GOT3 (cell line): ENCODE measurements at places on chromosomes 6 and 20.

DNA sequence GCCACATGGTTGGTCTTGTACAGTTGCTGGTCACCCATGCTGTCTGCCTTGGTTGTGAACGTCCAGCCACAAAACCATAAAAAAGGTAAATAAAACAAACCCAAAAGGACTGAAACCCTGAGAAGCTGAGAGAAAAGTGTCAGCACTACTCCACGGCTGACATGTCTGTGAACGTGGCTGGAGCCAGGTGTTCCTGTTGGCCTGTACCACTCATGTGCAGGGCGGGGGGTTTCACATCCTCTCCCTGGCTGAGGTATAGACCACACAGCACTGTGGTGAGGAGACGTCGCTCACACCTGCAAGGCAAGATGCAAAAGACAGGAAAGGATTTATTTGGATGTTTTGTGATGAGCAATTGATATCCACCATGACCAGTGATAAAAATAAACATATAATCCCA is 51.9 kb upstream of the MRPS10 start:
- DNase-seq = no peak

GRCh38 chr6:65531533-65531932 is 175.5 kb downstream of the EYS start:
- DNase-seq = no peak

GRCh38 chr6:36756786-36757185 is 59.2 kb downstream of the RAB44 start:
- no peak for DNase-seq

GRCh38 chr20:52193133-52193532 is 1.6 kb upstream of the ZFP64 start:
- no peak for DNase-seq

GRCh38 chr6:132964101-132964867 is 149.9 kb downstream of the RPS12 start:
- DNase-seq = no peak

- DNase-seq = no peak
These were observed 26.4 kb downstream of the ZMYND8 start for GRCh38 chr20:47330071-47330470.

- DNase-seq = no peak
These were observed 372.2 kb downstream of the NRN1 start for GRCh38 chr6:5634525-5634924.

DNA sequence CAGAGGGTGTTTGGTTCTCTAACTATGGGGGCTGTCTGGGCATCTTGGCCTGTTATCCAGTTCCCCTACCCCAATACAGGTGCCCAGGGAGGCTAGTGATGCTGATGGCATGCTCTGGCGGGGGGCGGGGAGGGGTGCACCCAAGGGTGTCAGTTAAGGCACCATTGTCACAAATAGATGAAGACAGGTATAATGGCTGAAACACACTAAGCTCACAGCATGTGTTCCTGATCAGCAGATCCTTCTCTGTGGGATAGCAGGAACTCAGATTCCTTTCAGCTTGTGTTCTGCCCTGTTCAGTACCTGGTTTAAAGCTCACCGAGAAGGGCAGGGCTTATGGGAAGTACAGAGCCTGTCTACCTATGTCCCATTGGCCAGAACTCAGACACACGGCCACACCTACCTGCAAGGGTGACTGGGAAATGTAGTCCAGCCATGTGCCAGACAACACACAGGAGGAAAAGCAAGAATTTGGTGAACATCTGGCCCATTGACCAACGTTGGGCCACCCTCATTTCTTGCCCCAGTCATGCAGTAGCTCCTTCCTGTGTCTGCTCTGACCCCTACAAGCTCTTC is 3.4 kb upstream of the RSPO4 start:
- no peak for DNase-seq

GRCh38 chr20:63176034-63176426 is 39.9 kb downstream of the YTHDF1 start:
- DNase-seq = no peak

GRCh38 chr20:21395666-21396598 is 1.4 kb downstream of the NKX2-4 start:
- no peak for DNase-seq

DNA sequence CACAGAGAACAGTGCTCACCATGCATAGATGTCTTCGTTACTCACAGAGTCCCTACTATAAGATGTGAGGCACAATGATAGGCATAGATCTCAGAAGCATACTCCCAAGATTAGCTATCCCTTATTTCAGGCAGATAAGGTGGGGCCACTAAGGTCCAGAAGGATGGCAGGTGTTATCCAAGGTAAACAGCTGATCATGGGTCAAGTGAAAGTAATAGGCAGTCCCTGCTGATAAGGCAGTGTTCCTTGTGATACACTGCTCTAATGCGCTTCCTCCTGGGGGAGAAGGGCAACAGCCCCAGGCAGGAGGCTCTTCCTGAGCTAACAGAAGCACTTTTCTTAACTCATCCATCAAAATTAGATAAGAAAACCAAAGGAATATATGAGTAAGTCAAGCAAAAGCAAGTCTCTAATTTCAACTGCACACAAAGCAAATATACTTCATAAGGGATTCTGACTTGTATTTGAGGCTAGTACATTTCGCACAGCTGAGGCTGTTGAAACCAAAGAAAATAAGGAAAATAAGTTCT is 42.2 kb downstream of the METTL24 start:
- no peak for DNase-seq

DNA sequence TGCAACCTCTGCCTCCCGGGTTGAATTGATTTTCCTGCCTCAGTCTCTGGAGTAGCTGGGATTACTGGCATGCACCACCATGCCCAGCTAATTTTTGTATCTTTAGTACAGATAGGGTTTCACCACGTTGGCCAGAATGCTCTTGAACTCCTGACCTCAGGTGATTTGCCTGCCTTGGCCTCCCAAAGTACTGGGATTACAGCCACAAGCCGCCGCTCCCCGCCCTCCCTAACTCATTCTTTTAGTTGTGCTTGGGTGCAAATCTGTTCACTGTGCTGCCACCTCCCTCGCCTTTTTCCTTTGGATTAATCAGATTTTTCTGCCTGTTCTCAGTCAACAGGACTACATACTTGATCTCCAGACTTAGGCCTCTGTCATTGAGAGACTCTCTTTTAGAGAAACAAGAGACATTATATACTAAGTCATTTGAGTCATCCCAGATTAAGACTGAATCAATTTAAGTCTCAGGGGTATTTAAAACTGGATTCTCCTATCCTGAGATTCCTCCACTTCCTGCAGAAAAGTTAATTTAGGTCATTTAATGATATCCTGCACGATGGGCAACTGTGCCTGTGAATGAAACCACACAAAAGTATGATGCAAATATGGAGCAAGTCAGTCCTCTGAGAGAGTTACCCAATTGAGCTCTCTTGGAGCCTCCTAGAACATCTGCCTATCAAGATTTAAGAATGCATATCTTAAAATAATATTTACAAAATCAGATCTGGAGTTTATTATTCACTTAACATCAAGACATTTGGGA is 136.1 kb upstream of the THEMIS start:
- DNase-seq = no peak

GRCh38 chr6:14596410-14596809 is 478.8 kb downstream of the CD83 start:
- no peak for DNase-seq

- DNase-seq = no peak
These were observed 114.7 kb upstream of the BACH2 start for GRCh38 chr6:90411292-90411781.

- DNase-seq = no peak
These were observed 98.9 kb downstream of the IRF4 start for GRCh38 chr6:490251-491037.

DNA sequence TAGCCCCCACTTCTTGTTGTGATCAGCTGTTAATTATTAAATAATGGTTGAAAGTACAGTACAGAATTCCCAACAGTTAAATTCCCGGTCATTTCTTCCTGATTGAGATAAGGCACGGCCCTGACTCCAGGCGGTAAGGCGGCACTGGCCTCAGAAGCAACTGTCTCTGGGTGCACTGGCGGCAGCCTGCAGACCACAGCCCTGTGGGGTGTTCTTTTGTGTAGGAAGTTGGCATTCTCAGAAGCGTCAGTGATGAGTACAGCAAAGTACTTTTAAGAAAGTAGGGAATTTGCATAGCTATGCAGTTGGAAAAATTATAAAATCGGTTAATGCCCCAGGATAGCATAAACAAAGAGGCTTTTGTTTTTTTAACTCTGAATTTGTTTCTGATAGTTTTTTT is 50.5 kb downstream of the SAMD5 start:
- DNase-seq = no peak

GRCh38 chr20:10843146-10843711 is 169.4 kb upstream of the JAG1 start:
- DNase-seq = no peak

- no peak for DNase-seq
These were observed 4.4 kb downstream of the PGK2 start for GRCh38 chr6:49782725-49783124.

- DNase-seq = no peak
These were observed 28.1 kb downstream of the LMBRD1 start for GRCh38 chr6:69768664-69769063.

- no peak for DNase-seq
These were observed 358.2 kb downstream of the KIF16B start for GRCh38 chr20:16215041-16215440.

DNA sequence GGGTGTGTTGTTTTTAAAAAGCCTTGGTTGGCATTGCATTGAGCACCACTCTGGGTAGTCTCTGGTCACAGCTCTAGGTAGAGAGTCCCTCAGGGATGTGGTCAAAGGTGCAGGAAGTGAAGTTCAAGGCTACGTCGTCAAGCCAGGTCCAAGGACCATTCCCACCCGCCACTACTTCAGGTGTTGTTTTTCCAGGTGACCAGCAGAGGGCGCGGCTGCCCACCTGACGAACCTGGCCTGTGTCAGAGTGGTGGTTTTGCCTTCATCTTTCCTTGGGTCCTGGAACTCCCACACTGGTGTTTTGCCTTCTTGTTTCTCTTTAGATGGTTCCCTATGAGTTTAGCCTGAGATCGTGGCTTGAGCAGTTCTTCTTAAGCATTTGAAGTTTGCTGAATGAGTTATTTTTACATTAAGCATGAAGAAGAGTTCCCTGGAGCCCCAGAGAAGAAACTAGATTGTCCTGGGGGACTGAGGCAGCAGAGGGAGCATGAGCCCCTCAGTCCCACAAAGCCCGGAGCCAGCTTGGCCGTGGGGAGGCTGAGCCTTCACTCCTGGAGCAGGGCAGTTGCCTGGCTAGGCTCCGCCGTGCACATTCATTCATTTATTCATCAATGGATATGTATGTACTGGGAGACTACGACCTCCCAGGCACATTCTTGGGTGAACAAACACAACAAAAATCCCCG is 5.6 kb upstream of the PHACTR3 start:
- no peak for DNase-seq

DNA sequence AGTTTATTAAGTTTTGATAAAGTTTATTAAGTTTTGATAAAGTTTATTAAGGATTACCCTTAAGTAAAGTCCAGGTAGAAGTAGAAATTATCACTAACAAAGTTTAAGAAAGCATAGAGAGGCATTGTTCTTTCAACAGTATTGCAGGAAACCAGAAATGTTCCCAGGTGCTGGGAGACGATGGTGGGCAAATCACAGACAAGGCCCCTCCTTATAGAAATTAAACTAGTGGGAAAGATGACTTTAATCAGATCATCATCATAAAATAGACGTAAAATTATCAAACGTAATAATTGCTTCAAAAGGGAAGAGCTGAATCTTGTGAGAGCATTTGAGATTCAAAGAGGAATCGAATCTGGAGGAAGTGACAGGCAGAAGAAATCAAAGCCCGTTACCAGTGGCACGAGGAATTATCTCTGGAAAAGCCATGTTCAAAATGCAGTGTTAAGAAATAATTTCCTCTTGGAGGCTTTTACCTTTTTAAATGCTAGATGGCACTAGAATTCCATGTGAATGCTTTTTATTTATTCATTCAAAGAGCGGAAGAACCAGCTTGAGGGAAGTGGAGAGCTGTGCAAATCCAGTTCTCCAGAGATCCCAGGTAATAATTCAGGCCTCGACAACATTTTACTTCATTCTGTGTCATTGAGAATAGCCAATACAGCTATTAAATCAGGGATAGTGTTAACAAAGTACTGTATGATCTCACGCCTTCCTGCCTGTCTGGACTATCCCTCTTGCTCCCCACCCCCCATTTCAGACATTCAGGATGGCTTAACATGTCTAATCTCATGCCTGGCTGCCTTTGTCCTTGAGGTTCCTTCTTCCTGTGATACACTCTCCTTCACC is 1.0 kb upstream of the APMAP start:
- DNase-seq = no peak

GRCh38 chr6:156167016-156167624 is 610.1 kb upstream of the ARID1B start:
- DNase-seq = no peak

- no peak for DNase-seq
These were observed 17.3 kb downstream of the VSTM2L start for GRCh38 chr20:37920270-37920669.

- no peak for DNase-seq
These were observed 17.2 kb upstream of the AHI1 start for GRCh38 chr6:135514706-135515105.

- no peak for DNase-seq
These were observed 6.3 kb downstream of the TAF4 start for GRCh38 chr20:62059401-62059800.

DNA sequence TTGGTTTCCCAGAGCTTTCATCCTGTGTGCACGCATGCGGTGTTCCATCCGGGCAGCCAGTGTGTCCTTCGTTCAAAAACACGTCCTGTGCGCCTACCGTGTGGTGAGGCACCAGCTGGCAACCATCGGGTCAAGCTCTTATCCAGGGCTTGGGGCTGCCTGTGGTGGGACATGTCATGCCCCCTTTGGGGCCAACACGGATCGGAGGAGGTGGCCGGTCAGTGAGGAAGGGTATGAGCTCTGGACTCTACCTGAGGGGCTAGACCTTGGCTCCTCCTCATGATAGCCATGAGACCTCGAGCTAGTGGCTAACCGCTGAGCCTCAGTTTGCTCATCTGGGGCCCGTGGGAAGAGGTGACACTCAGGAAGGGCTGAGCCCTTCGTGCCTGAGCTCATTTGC is 158.5 kb upstream of the PMEPA1 start:
- no peak for DNase-seq

- DNase-seq = no peak
These were observed 29.3 kb upstream of the TBC1D7 start for GRCh38 chr6:13357551-13358075.

DNA sequence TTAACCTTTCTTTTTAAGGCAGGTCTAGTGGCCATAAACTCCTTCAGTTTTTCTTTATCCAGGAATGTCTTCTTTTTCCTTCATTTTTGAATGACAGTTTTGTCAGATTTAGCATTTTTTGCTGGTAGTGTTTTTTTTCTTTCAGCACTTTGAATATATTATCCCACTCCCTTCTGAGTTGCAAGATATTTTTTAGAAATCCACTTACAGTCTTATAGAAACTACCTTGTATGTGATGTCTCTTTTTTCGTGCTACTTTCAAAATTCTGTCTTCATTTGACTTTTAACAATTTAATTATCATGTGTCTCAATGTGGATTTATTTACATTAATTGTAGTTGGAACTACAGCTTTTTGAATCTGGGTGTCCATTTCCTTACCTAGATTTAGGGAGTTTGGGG is 284.4 kb upstream of the RNF217 start:
- DNase-seq = no peak
